Retinal pigment epithelial cell (primary cell): ENCODE measurements at places on chromosomes 1 and 21.

DNA sequence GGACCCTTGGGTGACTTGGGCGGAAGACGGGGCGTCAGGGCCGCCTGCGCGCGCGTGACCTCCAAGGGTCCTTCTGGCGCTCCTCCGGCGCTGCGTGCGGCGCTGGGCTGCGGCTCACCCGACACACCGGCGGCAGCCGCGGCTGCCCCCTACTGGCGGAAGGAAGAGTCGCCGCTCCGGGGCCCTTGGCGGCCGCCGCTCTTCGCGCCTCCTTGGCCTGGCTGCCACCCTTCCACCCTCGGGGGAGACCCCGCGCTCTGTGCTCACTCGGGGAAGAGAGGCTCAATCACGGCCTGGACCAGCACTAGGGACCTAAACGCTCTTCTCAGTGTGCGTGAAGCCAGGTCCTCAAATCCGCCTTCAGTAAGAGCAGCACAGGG lies 89.7 kb downstream of the DMRTA2 start:
- no peak for DNase-seq

DNA sequence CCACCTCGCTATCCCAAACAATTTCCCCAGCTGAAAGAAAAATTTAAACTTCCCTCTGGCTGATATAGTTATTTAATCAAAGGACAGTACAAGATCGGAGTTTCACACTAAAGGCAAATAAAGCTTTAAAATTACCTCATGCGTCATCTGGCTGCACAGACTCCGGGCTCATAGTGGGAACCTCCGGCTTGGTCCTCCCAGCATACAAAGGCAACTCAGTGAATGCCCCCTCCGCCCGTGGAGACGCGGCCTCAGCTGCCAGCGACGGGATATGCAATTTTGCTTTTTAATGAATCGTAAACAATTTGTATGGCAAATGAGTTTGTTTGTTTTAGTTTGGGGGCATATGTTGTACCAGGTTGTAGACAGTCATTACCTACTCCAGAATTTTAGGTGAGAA lies 214.6 kb upstream of the NFIA start:
- DNase-seq: no peak

DNA sequence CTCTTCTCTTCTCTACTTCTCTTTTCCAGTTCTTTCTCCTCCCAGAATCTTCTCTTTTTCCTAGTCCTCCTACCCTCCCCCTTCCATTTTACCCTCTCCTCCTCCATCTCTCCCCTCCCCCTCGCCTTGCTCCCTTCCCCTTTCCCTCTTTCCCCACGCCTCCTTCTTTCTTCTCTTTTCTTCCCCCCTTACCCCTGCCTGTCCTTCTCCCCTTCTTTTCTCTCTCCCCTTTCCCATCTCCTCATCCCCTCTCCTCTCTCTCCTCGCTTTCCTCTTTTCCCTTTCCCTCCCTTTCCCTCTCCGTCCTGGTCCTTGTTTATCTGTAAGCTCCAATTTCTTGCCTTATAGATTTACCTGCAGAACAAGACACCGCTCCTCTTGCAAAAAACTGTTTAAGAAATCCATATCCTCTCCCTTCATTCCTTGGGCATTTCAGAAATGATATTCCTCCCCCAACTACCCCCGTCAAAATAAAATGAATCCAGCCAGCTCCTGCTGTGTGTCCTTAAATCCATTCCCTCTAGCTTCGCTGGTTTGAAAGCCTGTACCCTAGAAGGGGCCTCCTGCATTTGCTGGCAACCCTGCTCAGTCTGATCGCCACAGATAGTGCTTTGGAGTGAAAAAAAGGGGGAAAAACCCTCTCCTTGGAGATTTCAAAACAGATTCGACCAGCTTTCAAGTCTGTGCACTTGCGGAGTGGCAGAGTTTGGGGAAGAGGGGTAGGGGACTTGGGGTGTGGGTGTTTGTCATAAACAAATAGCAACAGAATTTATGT lies 89.4 kb downstream of the PAPPA2 start:
- DNase-seq: no peak

GRCh38 chr1:203420263-203420662 lies 55.3 kb upstream of the PRELP start:
- DNase-seq: no peak

- no peak for DNase-seq
Measured at GRCh38 chr1:27006683-27007082, 6.0 kb downstream of the TENT5B start.

- DNase-seq: no peak
Measured at GRCh38 chr1:245996811-245997210, 510.3 kb downstream of the SMYD3 start.

- no peak for DNase-seq
Measured at GRCh38 chr1:111734426-111734825, 4.8 kb downstream of the INKA2 start.

DNA sequence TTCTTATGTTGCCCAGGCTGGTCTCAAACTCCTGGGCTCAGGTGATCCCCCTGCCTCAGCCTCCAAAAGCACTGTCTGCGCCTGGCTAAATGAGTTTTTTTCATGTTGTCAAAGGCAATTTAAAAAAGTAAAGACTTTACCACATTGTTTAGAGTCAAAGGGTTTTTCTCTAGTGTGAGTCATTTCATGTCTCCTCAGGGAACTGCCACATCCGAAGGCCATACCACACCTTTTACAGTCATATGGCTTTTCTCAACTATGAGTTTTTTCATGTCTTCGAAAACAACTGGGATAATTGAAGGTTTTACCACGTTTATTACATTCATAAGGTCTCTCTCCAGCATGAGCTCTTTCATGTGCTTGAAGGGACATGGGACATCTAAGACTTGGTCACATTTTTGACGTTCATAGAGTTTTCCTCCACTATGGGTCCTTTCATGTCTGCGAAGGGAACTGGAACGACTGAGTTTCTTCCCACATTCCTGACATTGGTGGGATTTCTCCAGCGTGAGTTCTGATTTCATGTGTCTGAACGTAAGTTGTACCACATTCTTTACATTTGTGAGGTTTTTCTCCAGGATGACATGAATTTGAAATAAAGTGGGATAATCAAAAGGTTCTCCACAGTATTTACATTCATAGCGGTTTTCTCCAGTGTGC lies 65.6 kb downstream of the UCHL5 start:
- DNase-seq: peak; percentile 5

GRCh38 chr1:15100121-15100879 lies 53.2 kb upstream of the TMEM51 start:
- no peak for DNase-seq

GRCh38 chr1:227065311-227065710 lies 125.2 kb downstream of the COQ8A start:
- DNase-seq: no peak

DNA sequence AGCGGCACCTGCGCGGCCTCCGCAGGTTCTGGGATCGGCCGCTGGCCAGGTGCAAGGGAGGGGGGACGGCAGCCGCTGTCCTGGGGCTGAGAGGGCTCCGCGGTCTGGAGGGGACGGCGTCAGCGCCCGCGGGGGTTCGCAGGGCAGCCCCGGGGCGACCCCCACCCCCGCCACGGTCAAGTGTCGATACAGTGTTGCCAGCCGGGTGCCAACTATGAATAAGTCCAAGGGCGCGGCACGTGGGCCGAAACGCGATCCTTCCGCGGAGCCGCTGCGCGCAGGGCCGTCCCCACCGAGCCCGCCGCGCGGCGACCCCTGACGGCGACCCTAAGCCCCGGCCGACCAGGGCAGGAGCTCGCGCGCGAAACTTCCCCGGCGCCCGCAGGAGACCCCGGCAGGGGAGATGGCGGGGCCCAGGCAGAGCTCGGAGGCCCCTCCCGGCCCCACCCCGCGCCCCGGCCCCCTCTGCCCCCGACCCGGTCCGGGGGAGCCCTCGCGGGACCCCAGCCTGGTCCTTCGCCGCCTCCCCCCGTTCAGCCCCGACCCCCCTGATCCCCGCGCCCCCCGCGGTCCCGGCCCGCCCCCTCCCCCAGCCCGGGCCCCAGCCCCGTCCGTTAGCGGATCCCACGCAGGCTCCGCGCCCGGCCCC lies 586 bp upstream of the AGPAT3 start:
- DNase-seq: no peak

- DNase-seq: no peak
Measured at GRCh38 chr1:56978819-56979218, 13.0 kb upstream of the C8B start.

GRCh38 chr1:99766378-99766800 lies at the start of gene FRRS1:
Gene FRRS1, minus strand, starts transcription at chr1:99766635. Its CDS starts 17,867 bp downstream, at chr1:99748768.
- DNase-seq: peak; percentile 86

DNA sequence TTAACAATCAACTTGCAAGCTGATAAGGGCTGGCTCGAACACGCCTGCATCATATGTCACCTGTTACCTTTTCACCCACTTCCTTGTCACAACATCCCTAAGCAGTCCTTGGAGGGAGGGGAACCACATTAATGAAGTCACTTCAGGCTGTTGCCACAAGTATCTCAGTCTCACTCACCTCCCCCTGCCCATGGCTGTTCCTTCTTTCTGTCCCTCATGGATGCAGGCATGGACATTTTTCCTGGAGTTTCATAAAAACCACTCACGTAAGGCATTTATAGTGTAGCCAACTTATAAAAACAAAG lies 76.8 kb upstream of the ANGPTL1 start:
- no peak for DNase-seq

DNA sequence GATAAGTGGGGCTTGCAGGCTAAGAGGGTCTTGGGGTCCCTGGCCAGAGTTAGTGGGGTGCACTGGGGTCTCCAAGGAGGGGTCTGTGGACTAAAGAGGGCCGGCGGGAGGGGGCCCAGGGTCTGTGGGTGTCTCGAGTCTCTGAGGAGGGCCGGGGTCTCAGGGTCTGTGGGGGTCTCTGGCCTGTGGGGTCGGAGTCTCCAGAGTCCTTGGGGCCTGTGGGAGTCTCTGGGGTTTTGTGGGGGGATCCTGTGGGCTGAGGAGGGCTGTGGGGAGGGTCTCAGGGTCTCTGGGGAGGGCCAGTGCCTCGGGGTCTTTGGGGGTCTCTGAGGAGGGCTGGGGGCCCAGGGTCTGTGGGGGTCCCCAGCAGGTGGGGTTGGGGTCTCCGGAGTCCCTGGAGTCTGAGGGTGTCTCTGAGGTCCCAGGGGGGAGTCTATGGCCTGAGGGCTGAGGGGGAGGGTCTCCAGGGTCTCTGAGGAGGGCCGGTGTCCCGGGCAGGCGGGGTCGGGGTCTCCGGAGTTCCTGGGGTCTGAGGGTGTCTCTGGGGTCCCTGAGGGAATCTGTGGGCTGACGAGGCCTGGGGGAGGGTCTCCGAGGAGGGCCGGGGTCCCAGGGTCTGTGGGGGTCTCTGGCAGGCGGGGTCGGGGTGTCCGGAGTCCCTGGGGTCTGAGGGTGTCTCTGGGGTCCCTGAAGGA lies 628 bp upstream of the PLEKHM2 start:
- DNase-seq: no peak

DNA sequence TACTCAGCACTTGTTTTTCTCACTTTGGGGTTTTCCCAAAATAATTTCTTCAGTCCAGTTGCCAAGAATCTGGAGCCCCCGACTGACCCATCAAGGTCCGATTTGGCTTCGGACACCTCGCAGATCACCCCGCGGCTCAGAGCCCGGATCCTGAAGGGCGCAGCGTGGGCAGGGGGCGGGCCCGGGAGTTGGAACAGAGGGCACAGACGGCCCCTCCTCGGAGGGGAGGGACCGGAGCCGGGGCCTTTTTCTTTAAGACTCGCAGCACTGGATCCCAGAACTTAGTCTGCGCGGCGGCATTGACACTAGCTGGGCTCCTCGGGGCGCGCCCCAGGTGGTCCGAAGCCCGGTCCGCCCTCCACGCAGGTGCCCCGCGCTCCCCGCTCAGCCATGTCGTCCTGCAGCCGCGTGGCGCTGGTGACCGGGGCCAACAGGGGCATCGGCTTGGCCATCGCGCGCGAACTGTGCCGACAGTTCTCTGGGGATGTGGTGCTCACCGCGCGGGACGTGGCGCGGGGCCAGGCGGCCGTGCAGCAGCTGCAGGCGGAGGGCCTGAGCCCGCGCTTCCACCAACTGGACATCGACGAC lies at the start of gene CBR3:
Gene CBR3 (plus strand): TSS at position 277 of the 588 bp plus-strand sequence. CDS start 114 bp downstream, at position 391.
- no peak for DNase-seq

- no peak for DNase-seq
Measured at GRCh38 chr1:84374991-84375696, 23.1 kb upstream of the DNASE2B start.

- no peak for DNase-seq
Measured at GRCh38 chr1:209387969-209388329, 195.6 kb upstream of the CAMK1G start.

DNA sequence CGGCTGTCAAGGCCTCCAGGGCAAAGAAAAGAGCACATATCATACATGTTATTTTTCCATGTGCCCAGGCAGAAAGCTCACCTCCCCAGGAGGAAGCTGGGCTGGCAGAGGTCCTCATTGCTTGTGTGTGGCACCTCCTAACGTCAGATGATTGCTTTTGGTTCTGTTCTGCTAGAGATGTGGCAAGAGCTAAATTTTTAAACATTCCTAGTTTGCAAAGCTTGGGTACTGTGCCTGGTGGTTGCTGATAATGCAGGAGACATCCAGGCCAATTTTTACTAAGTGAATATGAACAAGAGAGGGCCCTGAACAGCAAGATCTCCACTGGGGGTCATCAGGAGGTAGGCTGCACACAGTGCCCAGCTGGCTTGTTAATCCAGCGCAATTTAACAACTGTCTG lies 93.9 kb downstream of the TBX19 start:
- no peak for DNase-seq

DNA sequence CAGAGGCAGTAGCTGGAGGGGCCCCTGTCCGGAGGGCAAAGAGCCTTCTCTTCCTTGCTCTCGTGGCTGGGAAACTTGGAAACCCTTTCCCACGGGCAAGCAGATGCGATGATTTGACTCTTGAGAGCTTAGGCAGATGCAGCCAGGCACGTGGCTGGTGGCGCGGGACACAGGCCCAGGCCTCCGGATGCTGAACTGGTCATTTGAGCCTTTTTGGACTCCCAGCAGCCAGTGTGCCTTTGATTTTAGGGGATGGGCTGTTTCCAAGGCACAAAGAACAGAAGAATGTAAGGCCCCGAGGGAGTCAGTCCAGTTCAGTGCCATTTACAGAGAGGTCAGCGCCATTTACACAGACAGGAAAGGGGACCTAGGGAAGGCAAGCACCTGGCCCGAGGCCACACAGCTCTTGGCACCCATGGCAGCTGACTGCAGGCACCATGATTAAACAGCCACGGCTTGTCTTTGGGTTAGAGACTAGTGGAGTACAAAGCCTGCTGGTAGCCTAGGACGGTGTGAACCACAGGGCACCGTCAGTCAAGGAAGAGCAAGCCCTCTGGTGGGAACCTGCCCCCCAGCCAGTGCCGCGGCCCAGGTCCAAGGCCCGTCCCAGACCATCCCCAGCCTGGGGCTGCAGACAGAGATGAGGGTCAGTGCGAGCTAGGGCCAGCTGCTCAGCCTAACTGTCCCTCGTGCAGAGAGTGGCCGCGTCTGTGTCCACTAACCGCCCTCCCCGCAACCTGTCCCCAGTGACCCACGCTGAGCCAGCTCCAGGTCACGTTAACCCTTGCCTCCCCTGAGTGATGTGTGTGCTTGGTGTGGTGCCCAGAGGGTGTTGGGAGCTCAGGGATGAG lies 20.4 kb upstream of the CCDC27 start:
- no peak for DNase-seq
